ENCODE measurements at places on chromosomes 2 and 18.

GRCh38 chr2:88896971-88897370 lies 205.5 kb downstream of the RPIA start:
- no peak for DNase-seq

- no peak for DNase-seq
Measured at GRCh38 chr2:118665784-118666529, 181.5 kb downstream of the EN1 start.

DNA sequence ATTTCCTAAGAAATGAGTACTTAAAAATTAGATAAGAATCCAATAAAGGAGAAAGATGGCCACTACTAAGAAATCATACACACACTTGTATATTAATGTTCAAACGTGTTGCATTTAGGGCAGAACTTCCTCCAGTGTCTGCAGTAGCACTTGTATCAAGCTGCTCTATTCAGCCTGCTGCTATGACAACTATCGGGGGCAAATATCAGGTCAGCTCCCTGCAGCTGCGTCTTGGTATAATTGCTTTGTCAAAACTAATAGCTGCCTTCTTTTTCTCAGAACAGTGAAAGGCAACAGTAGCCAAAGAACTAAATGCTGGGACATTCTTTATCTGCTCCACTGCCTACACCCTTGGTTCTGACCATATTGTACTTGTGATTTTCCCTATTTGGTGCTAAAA lies 300.7 kb downstream of the NOL4 start:
- DNase-seq, result no peak

- DNase-seq, result no peak
Measured at GRCh38 chr2:231514951-231515297, 15.3 kb downstream of the NMUR1 start.

GRCh38 chr2:100143286-100143685 lies 896 bp upstream of the AFF3 start:
- DNase-seq, result no peak

- no peak for DNase-seq
Measured at GRCh38 chr18:30265190-30265589, 777.4 kb downstream of the DSC3 start.

- DNase-seq, result no peak
Measured at GRCh38 chr2:691821-692761, 14.9 kb upstream of the TMEM18 start.

DNA sequence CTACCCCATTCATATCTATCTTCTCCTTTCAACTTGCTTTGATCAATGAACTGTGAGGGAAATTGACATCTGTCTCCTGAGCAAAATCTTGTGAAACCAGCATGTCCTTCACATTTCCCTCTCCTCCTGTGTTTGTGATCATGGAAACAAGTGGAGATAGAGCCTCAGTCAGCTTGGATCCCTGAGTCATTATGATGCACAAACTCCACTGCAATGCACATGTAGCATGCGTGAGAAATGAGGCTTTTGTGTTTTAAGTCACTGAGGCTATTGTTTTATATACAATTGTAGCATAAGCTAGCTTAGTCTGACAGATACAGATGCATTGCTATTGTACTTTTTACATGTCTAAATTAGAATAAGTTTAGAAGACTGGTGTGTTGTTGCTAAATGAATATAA lies 85.2 kb upstream of the HNMT start:
- no peak for DNase-seq

DNA sequence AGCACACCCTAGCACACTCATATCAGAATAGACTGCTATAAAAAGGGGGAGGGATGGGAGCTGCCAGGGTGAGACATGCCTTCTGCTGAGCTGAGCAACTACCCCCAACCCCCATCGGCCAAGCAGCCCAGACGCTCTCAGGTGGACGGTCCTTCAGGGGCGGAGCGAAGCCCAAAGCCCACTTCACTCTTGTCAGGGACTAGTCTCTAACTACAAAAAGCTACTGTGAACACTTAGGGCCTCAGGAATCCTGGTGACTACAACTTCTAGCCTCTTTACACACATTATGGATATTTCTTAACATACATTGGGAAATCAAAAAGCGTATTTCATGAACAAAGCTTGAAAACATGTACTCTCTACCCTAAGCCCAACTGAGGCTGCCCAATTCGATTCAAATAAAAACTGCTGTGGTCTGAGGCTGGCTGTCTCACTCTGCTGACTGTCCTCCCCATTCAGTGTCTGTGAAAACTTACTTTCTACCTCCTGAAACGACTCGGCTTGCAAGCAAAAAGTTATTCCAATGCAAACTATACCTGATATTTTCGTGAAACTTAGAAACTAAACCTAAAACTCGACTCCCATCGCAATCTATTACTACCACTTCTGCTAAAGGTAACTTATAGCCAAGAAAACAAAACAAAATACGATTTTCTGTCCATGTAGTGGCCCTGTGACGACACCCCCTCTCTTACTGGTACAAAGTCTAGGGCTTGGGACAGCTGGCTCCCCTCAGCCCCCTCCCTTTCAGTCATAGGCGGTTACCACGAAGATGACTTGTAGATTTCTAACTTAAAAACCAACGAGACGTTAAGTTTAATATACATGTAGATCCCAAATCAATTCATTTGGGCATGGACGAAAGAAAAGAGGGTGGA lies 1.2 kb downstream of the SERTAD2 start:
- DNase-seq, result peak; percentile 74

- no peak for DNase-seq
Measured at GRCh38 chr2:130337735-130338325, 4.9 kb upstream of the IMP4 start.

- no peak for DNase-seq
Measured at GRCh38 chr18:50313031-50313607, 25.6 kb upstream of the CXXC1 start.

DNA sequence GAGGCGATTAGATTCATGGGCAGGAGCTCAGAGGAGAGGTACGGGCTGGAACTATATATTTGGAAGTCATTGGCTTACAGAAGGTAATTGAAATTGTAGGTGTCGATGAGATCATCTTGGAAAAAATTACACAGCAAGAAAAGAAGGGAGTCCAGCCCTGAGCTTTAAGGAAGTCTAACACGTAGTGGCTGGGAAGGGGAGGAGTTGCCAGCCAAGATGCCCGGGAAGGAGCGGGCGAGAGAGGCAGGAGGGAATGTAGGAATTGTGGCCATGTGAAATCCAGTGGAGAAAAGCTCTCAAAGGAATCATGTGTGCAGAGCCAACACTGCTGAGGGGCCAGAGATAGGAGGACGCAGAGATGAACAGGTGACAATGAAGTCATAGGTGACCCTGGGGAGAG lies 25.6 kb upstream of the SCYGR1 start:
- DNase-seq, result no peak

DNA sequence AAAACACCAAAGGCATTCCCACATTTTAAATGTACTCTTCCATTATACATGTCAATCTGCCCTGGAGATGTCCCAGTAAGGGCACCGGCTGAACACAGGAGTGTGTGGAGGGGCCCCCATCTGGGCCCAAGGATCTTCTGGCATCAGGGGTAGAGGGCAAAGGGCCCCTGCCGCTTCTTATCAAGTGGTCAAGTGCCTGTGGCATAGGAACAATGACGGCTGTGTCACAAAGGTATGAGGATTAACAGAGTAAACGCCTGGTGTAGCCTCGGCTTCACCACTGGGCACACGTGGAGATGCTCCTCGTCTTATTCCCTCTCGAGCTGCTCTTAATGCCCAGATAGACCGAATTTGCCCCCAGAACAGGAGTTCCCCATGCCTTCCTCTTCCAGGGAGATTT lies 169.7 kb upstream of the GLI2 start:
- DNase-seq, result no peak

DNA sequence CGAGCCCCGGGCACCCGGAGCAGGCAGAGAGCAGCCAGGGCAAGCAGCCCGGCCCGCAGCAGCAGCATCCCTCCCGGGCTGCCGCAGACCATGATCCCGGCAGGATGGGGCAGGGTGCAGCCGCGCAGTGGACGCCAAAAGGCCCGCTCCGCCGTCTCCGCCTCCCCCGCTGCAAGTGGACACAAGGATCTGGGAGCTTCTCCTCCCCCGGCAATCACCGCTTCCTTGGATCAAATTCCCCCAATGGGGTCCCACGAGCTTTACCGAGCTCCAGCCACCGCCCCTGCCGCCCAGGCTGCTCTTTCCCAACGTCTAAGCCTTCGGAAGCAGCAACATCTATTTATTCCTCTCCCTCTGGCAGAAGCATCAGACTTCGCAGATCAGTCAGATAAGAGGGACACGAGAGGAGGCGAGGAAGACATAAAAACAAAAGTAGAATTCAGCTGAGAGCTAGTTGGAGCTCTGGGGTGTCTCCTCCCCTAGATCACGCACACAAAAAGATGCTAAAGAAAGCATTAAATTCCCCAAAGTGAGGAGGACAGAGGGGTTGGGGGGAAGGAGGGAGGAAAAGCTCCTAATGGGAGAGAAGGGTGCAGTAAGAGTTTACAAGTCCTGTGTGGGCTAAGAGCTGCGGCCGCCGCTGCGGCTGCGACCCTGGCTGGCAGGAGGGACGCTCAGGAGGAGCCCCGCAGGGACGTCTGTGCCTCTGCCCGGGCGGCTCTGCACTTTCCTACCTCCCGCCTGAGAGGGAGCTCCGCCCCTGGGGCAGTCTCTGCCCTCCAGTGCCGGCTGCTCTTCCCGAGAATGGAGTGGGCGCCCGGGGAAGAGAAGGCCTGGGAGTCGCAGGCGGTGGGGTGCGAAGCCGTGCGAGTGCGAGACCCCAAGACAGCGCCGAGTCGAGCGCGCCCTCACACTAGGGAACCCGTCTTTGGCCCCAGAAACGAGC lies at the start of gene FRZB:
Gene FRZB (minus strand): TSS at position 177 of the 946 bp plus-strand sequence. CDS start 85 bp downstream, at position 92.
- DNase-seq, result peak; percentile 77

DNA sequence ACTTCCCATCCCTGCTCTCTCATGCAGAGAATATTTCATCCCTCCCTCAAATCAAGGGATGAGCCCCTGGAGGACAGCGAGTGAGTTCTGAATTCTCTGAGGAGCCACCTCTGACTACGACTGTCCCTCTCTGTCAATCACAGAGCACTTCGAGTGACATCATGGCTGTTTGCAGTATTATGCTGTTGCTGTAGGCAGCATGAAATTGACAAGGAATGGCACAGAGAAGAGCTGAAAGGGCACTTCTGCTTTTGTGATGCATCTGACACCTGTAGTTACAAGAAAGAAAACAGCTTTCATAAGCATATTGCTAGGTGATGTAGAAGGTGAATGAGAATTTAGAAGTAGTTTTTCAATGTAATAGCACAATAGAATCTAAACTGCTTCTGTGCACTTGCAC lies 166.9 kb downstream of the ARHGAP15 start:
- DNase-seq, result no peak

Measured in SJCRH30 (cell line).